Endothelial cell (in vitro differentiated cells): ENCODE measurements at places on chromosomes 2 and 18. TPM values are rescaled to one million over a fixed set of nuclear protein-coding genes. Genes with fewer than 3 reads are reported as not detected.

DNA sequence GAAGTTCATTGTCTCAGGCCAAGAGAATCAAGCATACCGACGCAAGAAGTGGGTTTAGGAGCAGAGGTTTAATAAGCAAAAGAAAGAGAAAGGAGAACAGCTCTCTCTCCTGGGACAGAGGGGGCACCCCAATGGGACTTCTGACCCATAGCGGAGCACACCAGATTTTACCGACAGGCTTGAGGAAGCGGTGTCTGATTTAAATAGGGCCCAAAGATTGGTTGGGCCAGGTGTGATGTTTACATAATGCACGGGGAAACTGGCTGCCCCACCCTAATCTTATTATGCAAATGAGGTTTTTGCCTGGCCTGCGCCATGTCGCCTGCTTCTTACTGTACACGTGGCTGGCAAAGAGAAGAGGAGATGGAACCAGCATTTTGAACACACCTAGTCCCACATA, 106.2 kb downstream of the MREG start:
- H3K4me3 ChIP-seq, result no peak overlapping the region
- H3K27me3 ChIP-seq, result peaks cover 7% of the 10 kb centered on the region
- peaks cover 25% of the 10 kb centered on the region for H3K4me1 ChIP-seq
- H3K36me3 ChIP-seq, result no peaks in the 10 kb centered on the region
- no peak overlapping the region for H3K27ac ChIP-seq

DNA sequence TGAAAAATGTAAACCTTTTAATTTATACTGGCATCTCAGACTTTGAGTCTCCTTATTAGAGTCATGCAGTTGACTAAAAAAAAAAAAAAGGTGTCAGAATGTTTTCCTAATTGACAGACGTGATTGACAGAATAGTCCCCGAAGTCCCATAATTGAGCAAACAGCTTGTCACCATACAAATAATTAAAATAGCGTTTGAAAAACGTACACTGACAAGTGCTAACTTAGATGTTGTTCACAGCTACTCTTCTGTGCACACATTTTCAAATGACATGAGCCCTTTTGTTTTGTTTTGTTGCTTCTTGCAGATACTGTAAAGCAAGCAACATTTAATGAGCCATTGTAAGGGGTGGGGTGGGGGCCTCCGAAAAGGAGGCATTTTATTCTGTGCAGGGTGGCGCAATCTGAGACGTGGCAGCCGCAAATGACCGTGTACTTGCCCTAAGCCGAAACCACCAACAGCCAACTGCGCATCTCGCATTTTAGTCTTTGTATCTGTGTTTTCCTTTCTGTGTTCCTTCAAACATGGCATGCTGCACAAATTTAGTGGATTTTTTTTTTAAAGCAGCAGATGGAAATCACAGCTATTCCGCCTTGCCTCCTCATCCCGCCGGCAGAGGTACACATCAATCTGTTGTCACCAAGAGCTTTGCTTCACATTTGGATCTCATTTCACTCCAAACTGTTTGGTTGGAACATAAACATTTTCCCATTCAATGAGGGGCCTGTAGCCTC, 52.4 kb downstream of the LPIN1 start:
- peaks cover 20% of the 10 kb centered on the region for H3K36me3 ChIP-seq
- no peak overlapping the region for H3K4me3 ChIP-seq
- no peaks in the 10 kb centered on the region for H3K4me1 ChIP-seq
- no peak for DNase-seq
- H3K27ac ChIP-seq, result no peak overlapping the region

GRCh38 chr2:10989782-10990181, 78.0 kb downstream of the KCNF1 start:
- H3K36me3 ChIP-seq, result no peaks in the 10 kb centered on the region
- peaks cover 27% of the 10 kb centered on the region for H3K4me1 ChIP-seq
- H3K4me3 ChIP-seq, result no peak overlapping the region

DNA sequence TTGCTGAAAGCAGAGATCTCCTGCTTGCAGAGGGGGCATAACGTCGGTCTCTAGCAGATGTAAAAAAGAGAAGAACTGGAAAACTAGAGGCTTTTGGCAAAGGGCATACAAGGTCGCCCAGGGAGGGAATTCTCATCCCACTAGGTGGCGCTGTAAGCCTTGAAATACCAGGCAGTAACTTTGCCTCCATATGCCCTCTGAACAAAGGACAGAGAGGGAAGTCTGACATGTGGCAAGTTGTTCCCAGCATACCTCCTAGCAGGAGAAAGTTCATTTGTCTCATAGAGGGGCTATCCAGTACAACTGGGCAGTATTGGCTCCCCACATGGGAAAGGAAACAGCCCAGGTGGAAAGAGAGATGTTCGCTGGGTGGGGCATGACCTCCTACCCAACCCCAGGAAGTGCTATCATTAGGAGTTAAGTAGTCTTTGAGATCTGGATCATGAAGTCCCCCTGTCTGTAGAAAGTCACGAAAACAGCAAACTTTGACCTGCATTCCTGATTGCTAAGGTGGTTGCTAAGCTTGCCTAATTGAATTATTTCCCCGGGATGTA, 39.9 kb downstream of the STK17B start:
- no peaks in the 10 kb centered on the region for H3K4me1 ChIP-seq
- H3K27ac ChIP-seq, result no peak overlapping the region
- DNase-seq, result no peak
- H3K4me3 ChIP-seq, result no peak overlapping the region
- H3K27me3 ChIP-seq, result peaks cover 3% of the 10 kb centered on the region

- peak overlapping the region; percentile 97 for H3K4me3 ChIP-seq
- DNase-seq, result peak; percentile 54
- peaks cover 8% of the 10 kb centered on the region for H3K27me3 ChIP-seq
- H3K36me3 ChIP-seq, result peaks cover 10% of the 10 kb centered on the region
- H3K27ac ChIP-seq, result peak overlapping the region; percentile 96
These were observed 587 bp downstream of the SUMO1 start for GRCh38 chr2:202237787-202238233.

- H3K4me1 ChIP-seq, result peaks cover 3% of the 10 kb centered on the region
- peak overlapping the region; percentile 62 for H3K4me3 ChIP-seq
- DNase-seq, result peak; percentile 69
- no peak overlapping the region for H3K27ac ChIP-seq
- H3K36me3 ChIP-seq, result no peaks in the 10 kb centered on the region
These were observed 157.8 kb downstream of the CYRIA start for GRCh38 chr2:16507655-16508489.

DNA sequence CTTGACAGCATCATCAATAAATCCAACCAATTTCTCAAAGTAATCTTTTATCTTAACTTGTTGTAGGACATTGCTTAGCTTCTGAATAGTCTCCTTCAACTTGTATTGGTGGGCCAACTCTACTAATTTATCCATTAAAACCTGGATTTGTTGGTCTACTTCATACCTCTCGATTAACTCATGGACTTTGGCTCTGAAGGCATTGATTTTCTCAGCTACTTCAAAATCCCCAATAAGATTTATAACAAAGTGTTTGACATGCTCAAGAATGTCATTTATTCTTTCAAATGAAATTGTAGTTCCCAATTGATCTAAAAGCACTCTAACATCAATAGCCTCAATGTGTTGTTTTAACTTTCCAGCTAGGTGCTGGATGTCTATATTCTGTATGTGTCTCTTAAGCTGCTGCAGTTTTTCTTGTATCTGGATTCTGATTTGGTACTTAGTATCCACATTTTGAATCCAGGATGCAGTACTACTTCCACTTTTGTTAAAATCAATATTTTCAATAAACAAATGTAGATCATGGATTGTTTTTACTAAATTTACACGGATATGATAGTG, 34.1 kb downstream of the APOB start:
- DNase-seq, result no peak
- H3K4me1 ChIP-seq, result no peaks in the 10 kb centered on the region
- H3K36me3 ChIP-seq, result peaks cover 60% of the 10 kb centered on the region
- H3K27me3 ChIP-seq, result no peaks in the 10 kb centered on the region

GRCh38 chr2:226548732-226549131, 250.9 kb downstream of the IRS1 start:
- no peaks in the 10 kb centered on the region for H3K4me1 ChIP-seq
- H3K36me3 ChIP-seq, result no peaks in the 10 kb centered on the region
- no peak for DNase-seq
- peaks cover 4% of the 10 kb centered on the region for H3K27me3 ChIP-seq
- H3K27ac ChIP-seq, result no peak overlapping the region

DNA sequence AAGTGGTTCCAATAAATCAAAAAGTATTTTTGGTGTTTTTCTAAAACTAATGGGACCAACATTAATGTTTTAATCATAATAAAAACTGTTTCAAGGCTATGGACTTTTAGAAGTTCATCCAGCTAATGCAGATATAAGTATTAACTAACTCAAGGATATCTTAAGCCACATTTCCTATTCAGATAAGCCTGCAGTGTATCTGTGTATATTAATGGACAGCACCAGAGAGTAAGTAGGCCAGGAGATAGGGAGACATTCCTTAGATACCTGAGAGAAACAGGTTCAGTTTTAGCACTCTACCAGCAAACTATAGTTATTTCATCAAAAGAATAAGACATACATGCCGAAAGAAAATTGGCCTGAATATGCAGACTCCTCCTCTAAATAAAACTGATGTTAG, 27.3 kb downstream of the PREPL start:
- no peak for DNase-seq
- H3K36me3 ChIP-seq, result peaks cover 3% of the 10 kb centered on the region
- no peak overlapping the region for H3K27ac ChIP-seq
- H3K27me3 ChIP-seq, result no peaks in the 10 kb centered on the region
- no peak overlapping the region for H3K4me3 ChIP-seq

DNA sequence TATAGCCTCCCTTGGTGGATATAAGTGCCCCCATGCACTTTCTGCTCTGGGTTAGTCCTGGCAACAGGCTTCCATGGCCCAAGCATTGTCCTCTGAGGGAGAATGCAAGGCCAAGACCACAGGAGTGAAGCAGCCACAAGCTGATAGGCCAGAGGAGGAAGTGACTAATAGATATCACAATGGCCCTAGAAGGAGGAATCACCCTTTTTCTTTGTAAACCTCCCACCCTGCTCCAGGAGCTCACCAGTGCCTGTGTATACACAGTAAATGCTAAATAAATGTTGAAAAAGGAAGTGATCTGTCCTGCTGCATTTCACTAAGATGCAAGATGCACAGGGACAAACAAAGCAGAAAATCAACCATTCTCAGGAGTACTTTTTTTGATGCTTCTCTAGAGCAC, 49.7 kb upstream of the ABCA12 start:
- H3K4me3 ChIP-seq, result no peak overlapping the region
- H3K4me1 ChIP-seq, result no peaks in the 10 kb centered on the region
- H3K27ac ChIP-seq, result no peak overlapping the region
- H3K27me3 ChIP-seq, result peaks cover 1% of the 10 kb centered on the region
- H3K36me3 ChIP-seq, result no peaks in the 10 kb centered on the region

GRCh38 chr2:71281950-71282349, 49.6 kb upstream of the ZNF638 start:
- no peaks in the 10 kb centered on the region for H3K27me3 ChIP-seq
- no peaks in the 10 kb centered on the region for H3K36me3 ChIP-seq
- DNase-seq, result no peak
- H3K4me1 ChIP-seq, result peaks cover 8% of the 10 kb centered on the region

- DNase-seq, result no peak
- no peaks in the 10 kb centered on the region for H3K4me1 ChIP-seq
- no peak overlapping the region for H3K4me3 ChIP-seq
- no peak overlapping the region for H3K27ac ChIP-seq
These were observed 8.0 kb downstream of the ALPI start for GRCh38 chr2:232463701-232464543.

- H3K27me3 ChIP-seq, result peaks cover 6% of the 10 kb centered on the region
- peak overlapping the region; percentile 99 for H3K4me3 ChIP-seq
- DNase-seq, result no peak
- peaks cover 18% of the 10 kb centered on the region for H3K4me1 ChIP-seq
- H3K36me3 ChIP-seq, result peaks cover 21% of the 10 kb centered on the region
- peak overlapping the region; percentile 96 for H3K27ac ChIP-seq
These were observed 984 bp upstream of the MSH2 start for GRCh38 chr2:47401789-47402554.

DNA sequence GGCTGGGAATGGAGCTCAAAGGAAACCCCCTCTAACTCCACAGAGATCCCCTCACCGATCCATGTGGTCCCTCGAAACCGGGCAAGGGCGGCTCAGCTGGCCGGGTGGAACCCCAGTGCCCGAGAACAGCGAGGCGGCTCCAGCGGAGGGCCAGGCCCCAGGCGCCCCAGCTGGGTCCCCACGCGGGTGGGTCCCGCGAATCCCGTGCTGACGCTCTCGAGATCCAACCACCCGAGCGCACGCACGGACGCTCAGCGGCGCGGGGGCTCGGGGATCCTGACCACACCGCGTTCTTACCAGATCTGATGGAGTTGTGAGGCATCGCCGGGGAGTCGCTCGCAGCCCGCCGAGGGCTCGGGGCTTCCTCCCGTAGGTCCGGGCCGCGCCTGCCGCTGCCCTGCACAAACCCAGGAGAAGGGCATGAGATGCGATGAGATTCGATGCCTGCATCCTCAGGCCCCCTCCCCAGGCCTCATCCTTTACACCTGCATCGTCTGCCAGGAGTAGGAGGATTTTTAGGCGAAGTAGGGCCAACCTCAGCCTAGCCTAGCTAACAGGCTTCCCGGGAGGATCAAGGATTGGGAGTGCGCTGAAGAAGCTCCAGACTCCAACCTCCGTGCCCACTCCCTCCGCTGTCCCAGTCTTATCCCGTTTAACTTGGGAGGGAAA, 514 bp downstream of the PAX8 start:
- H3K27me3 ChIP-seq, result peaks cover 23% of the 10 kb centered on the region
- H3K4me1 ChIP-seq, result peaks cover 6% of the 10 kb centered on the region
- no peak overlapping the region for H3K27ac ChIP-seq
- no peaks in the 10 kb centered on the region for H3K36me3 ChIP-seq

MARCHF7 gene
- 101 TPM for total RNA-seq

FER1L5 gene
- total RNA-seq, result 1.0 TPM

AKAIN1 gene
- total RNA-seq, result not detected
